NCI-H2171 treated with DMSO at 0.1 percent for 48 hours (cell line): ENCODE measurements at places on chromosomes 3 and 15.

DNA sequence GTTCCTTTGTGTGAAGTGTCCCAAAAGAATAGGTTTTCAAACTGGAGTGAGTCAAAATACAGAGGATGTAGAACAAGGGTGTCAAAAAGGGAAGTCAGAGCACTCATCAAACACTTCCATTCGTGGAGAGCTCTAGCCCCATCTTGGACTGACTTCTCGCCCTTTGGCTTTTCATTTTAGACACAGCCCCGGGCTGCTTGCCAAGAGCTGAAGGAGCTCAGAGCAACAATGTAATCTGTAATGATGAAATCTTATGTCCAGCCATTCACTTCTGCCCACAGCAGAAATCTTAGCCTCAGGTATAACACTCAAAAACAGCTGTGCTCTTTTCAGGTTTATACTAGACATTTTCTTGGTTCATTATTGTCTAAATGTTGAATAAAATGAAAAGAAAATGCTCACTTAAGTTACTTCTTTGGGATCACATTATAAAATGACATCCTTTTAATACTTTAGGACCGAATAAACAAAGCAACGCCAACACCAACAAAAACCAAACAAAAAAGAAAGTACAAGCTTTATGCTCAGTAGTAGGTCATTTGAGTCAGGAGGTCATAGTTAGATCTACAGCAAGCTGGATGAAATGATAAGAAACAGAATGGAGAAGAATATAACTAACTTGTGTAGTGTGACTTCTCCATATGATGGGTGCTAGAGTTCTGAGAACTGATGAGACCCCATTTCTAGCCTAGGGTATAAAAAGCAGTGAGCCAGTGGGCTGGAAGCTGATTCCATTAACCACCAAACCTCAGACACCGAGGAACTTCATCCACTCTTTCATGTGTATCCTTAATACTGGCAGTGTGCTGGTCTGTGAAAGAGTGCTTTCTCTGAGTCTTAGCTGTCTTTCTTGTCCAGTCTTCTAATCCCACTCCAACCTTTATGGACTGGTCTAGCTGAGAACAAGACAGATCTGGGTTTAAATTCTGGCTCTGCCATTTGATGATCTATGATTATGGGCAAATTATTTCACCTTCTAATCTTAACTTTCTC is 131.8 kb upstream of the SLC7A14 start:
- DNase-seq = no peak

- DNase-seq = peak; percentile 16
These were observed 393.0 kb downstream of the IGSF11 start for GRCh38 chr3:118641608-118642007.

- DNase-seq = peak; percentile 20
These were observed 47.0 kb upstream of the SMAD3 start for GRCh38 chr15:67018441-67018840.

- DNase-seq = no peak
These were observed 40.9 kb upstream of the EPHB1 start for GRCh38 chr3:134753999-134754742.

DNA sequence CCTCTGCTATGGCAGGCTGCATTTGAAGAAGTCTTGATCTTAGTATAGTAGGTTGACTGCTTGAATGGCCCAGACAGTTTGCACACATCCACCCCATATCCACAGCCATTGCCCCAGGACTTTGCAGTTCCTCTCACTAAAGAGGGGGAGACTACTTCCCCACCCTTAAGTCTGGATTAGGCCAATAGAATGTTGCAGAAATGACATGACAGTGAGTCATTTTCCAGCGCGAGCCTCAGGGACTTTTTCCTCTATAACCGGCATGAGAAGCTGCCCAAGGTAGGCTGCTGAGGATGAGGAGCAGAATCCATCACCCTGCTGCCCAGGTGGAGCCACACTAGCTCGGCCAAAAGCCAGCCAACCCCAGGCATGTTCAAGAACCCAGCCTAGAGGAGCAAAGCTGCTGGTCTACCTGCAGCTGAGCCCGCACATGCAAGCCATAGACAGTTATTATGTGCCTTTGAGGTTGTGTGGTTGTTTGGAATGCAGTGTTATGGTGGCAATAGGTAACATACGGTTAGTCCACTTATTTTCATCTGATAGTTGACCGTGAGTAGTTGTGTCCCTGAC is 113.9 kb downstream of the TLE3 start:
- no peak for DNase-seq

- no peak for DNase-seq
These were observed 916.2 kb upstream of the CADM2 start for GRCh38 chr3:84042399-84043106.

- no peak for DNase-seq
These were observed 133.2 kb downstream of the ANXA2 start for GRCh38 chr15:60264566-60264965.

DNA sequence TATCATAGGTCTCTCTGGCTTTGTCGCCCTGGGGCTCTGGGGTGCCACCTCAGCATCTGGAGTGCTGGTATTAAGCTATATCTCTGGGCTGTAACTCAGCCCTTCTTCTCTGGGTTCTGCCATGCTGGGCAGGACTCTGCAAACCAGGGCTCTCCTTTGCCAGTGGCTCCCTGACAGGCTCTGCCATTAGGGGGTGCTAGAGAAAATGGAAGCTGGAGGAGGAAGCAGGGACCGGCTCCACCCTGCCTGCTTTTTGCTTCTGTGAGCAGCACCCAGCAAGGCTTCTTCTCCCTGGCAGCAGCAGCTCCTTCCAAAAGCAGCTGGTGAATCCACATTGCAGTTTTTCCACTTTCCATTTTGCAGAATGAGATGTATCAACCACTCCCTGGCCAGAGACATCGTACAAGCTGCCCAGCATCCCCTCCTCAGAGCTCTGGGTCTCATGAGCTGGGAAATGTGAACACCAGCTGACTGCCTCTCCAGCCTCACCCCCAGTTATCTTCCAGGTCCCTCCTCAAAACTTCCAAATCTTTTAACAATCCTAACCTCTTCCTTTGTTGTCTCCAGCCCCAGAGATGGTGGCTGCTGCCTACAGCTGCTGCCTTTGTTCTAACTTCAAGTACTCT is 165.0 kb downstream of the ABHD5 start:
- DNase-seq = peak; percentile 1

- no peak for DNase-seq
These were observed 474.2 kb downstream of the MAGI1 start for GRCh38 chr3:65564483-65564882.

GRCh38 chr15:35674873-35675781 is 129.2 kb upstream of the DPH6 start:
- DNase-seq = peak; percentile 26
